ENCODE measurements at places on chromosomes 1 and 21.
A peak's percentile ranks its signal among the peaks of the same experiment; 100 is the strongest.

- DNase-seq, result no peak
Observed at GRCh38 chr1:981955-982558, at the start of gene PERM1. PERM1 (minus strand) TSS chr1:982093; CDS start chr1:981029, 1,064 bp downstream.

GRCh38 chr1:167057241-167057688 lies 32.9 kb downstream of the GPA33 start:
- DNase-seq, result peak; percentile 53

GRCh38 chr1:213820362-213821149 lies 167.2 kb upstream of the PROX1 start:
- no peak for DNase-seq

- DNase-seq, result no peak
Observed at GRCh38 chr1:53190210-53190611, 6.4 kb upstream of the CPT2 start.

- no peak for DNase-seq
Observed at GRCh38 chr1:220810963-220811362, 24.2 kb downstream of the MTARC1 start.

- no peak for DNase-seq
Observed at GRCh38 chr1:36971852-36972618, 62.3 kb downstream of the GRIK3 start.

DNA sequence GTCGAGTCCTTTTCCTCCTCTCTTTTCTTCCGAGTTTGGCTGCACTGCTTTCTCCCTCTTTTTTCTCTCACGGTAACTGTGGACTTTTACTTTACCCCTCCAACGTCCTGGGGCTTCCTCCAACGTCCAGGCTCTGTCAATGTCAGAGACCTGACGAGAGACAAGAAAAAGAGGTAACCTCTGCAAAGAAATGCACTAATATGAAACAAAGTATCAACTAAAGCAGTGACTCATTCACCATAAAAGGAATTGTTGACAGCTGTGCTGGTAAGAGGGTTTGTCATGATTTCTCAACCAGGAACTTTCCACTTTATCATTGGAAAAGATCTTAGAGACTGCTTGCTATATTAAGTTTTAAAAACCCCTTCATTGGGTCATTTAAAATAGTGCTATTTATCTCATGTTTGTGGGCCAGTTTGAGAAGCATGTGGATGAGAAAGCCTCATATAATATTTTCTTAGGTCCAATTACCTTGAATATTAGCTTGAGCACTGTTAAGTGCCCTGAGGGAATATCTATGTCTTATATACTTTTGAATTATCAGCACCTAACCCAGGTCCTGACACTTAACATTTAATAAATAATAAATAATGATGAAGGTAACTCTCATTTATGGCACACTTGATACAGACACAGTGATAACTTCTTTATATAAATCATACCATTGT lies at the start of gene GBP2:
GBP2 (minus strand) TSS at position 202 of the 668 bp plus-strand sequence. CDS start 4,148 bp downstream, outside the sequence.
- peak; percentile 52 for DNase-seq

DNA sequence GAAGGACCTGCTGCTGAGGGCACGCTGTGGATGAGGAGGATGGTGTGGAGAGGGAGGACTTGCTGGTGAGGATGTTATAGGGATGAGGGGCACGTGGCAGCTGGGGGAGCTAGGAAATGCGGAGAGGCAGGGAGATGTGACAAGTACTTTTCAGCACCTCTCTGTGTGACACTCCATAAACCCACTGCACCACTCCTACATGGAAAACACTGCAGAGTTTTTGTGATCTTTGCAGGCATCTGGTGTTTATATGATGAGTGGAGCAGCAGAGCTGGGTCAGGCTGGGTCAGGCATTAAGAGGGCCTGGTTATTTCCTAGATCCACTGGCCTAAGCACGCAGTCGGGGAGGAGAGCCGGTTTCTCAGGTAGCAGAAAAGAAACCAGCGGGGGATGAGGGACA lies 167.3 kb upstream of the COA6 start:
- DNase-seq, result no peak

DNA sequence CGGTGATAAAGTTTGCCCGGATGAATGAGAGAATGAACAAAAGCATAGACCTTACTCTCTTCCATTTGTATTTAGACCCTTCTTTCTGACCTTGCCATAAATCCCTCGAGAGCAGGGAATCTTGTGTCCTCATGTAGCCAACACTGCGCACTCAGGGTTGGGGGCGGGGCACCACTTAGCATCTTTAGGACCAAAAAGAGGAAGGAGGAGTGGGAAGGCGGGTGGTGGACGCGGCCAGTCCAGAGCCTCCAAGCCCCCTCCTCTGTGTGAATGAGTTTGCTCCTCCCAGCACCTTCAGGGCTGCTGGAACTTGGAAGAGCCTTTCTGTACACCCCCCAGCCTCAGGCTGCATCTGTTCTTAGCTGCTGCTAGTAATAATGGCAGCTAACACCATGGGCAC lies 141.9 kb upstream of the TMEM51 start:
- no peak for DNase-seq

DNA sequence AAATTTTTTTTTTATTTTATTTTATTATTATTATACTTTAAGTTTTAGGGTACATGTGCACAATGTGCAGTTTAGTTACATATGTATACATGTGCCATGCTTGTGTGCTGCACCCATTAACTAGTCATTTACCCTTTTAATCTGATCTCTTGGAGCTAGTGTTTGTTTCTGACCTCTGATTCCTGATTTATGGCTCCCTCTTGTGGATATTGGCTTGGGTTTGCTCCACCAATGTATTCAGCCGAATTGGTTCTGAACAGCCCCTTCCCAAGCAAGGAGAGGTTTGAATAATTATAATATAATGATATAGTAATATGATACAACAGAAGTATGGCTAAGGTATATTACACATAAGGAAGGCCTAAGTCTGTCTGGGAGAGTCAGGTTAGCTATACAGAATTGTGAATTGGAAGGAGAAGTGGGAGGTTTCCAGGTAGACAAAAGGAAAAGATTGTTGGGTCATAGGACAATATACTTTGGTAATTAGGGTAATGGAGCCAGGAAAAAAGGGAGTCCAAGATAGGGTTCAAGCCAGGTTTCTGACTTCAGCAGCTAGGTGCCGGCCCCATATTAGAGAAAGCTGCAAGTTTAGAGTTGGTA lies 53.1 kb upstream of the HMCN1 start:
- no peak for DNase-seq

- no peak for DNase-seq
Observed at GRCh38 chr1:16091296-16091695, 17.8 kb upstream of the FAM131C start.

- no peak for DNase-seq
Observed at GRCh38 chr1:80023358-80023757, 1016.8 kb upstream of the ADGRL4 start.

GRCh38 chr1:56070601-56071000 lies 508.8 kb downstream of the PLPP3 start:
- DNase-seq, result no peak

- no peak for DNase-seq
Observed at GRCh38 chr1:89945852-89946476, 48.9 kb upstream of the ZNF326 start.

GRCh38 chr1:81873946-81874345 lies 73.2 kb downstream of the ADGRL2 start:
- DNase-seq, result no peak

GRCh38 chr1:215584389-215584788 lies 17.3 kb downstream of the KCTD3 start:
- no peak for DNase-seq

GRCh38 chr1:76480827-76481226 lies 386.5 kb upstream of the ST6GALNAC5 start:
- no peak for DNase-seq

DNA sequence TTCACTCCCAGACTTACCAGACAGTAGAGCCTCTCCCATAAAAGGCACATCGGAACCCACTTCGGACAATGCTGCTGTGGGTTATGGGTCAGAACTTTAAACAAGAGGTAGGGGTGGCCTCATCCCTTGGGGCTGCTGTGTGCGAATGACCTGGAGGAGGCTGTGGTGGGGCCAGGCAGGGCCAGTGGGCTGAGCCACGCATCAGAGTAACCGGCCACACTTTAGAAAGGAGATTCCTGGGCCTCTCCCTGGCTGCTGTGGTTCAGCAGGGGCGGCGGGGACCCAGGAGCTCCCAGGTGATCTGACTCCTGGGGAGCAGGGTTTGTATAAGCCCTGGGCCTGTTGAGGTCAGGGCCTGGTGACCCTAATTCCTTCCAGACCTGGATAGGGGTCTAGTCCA lies 110.2 kb upstream of the C1orf174 start:
- no peak for DNase-seq

Data from activated T-cell treated with anti-CD3 and anti-CD28 coated beads, Interleukin-2, amount 50 U/mL, for 48 hours (primary cell).